ENCODE measurements at places on chromosomes 13 and 19.
A peak's percentile ranks its signal among the peaks of the same experiment; 100 is the strongest.

GRCh38 chr13:111184458-111185401 is 69.6 kb downstream of the ARHGEF7 start:
- DNase-seq: no peak

- no peak for DNase-seq
Observed at GRCh38 chr13:100600915-100601314, 12.3 kb upstream of the GGACT start.

DNA sequence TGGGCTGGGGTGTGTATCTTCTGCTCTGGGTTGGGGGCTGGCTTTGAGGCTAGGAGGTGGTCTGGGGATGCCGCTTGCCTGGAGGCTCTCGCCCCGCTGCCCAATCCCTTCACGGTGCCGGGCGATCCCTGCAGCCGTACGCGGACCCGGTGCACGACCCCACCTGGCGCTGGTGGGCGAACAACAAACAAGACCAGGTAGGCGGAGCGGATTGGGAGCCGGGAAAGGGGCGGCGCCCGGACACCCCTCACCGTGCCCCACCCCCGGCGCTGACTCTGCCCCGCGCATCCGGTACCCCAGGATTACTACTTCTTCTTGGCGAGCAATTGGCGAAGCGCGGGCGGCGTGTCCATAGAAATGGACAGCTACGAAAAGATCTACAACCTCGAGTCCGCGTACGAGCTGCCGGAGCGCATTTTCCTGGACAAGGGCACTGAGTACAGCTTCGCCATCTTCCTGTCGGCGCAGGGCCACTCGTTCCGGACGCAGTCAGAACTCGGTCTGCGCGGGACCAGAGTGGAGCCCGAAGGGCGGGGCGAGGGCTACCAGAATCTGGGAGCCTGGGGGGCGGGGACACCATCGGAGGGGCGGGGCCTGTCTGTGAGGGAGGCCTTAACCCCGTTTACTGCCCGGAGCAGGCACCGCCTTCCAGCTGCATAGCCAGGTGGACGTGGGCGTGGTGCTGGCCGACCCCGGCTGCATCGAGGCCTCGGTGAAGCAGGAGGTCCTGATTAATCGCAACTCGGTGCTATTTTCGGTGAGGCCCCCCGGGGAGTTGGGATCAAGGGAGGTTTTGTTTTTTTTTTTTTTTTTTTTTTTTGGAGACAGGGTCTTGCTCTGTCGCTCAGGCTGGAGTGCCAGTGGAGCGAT is 12.1 kb upstream of the PSMD8 start:
- DNase-seq: no peak

GRCh38 chr13:42417626-42418025 is 145.7 kb downstream of the AKAP11 start:
- no peak for DNase-seq

GRCh38 chr13:29509999-29510589 is 85.4 kb downstream of the SLC7A1 start:
- no peak for DNase-seq

- no peak for DNase-seq
Observed at GRCh38 chr19:8500158-8500557, 2.3 kb downstream of the PRAM1 start.

DNA sequence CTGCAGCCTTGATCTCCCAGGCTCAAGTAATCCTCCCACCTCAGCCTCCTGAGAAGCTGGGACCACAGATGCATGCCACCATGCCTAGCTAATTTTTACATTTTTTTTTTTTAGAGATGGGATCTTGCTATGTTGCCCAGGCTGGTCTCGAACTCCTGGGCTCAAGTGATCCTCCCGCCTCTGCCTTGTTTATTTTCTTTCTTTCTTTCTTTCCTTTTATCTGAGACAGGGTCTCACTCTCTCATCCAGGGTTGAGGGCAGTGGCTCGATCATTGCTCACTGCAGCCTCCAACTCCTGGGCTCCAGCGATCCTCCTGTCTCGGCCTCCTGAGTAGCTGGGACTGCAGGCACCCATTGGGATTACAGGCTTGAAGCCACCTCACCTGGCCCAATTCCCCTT is 3.8 kb upstream of the GNG7 start:
- DNase-seq: no peak

DNA sequence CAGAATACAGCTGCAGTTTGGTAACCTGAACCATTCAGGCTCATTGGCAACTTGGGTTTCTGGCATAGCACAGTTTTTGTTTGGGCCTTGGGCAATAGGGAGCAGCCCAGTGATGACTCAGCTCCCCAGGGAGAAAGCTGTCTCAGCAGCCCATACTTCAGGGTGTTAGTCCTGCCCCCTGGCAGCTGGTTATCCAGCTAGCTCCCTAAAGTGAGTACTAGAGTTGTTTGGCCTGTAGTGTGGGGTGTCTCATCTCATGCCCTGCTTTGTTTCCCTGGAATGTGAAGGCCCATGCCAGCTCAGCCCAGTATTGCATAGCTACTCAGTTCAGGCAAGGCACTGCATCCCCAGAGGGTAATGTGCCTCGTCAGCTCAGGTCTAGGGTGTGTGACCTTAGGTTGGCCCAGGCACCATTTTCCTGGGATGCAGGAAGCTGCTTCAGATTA is 18.2 kb upstream of the ZNF543 start:
- DNase-seq: peak; percentile 60

DNA sequence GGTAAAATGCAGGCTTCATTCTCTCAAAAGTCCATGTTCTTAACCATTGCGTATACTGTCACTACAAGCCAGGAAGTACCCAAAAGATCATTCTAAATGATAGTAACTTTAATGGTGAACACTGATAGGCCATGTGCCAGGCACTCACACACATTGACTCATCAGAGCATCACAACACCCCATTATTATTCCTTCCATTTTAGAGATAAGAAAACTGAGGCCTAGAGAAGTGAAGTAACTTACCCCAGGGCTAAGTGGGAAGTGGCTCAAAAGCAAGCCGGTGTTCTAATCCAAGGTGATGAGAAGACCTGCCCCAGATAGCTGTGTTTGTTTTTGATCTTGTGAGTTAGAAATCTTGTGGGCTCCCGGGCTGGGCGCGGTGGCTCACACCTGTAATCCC is 1.4 kb upstream of the PHLDB3 start:
- DNase-seq: no peak

- DNase-seq: no peak
Observed at GRCh38 chr13:29963089-29963488, 112.7 kb upstream of the UBL3 start.

- DNase-seq: no peak
Observed at GRCh38 chr13:45928843-45929242, 77.3 kb upstream of the SIAH3 start.

GRCh38 chr13:20128459-20128931 is 32.4 kb downstream of the GJA3 start:
- DNase-seq: no peak

GRCh38 chr13:35531526-35531925 is 55.0 kb upstream of the MAB21L1 start:
- no peak for DNase-seq

- DNase-seq: no peak
Observed at GRCh38 chr13:78655906-78656305, 3.0 kb downstream of the OBI1 start.

DNA sequence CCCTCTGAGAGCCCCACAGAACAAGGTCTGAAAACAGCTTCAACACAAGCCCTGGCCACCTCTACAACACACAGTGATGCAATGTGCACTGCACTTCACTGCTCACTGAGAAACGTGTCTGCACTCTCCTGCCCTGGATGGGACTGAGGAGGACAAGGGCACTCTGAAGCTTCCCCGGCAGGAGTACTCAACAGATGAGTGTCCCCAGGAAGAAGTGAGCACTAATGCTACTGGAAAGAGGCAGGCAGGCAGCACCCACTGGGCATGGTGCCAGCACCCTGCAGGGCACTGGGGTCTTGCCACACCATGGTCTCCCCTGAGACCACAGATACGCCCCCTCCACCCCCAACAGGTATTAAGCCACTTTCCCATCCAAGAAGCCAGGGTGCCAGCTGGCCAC is 17.7 kb upstream of the SLC35E1 start:
- no peak for DNase-seq

DNA sequence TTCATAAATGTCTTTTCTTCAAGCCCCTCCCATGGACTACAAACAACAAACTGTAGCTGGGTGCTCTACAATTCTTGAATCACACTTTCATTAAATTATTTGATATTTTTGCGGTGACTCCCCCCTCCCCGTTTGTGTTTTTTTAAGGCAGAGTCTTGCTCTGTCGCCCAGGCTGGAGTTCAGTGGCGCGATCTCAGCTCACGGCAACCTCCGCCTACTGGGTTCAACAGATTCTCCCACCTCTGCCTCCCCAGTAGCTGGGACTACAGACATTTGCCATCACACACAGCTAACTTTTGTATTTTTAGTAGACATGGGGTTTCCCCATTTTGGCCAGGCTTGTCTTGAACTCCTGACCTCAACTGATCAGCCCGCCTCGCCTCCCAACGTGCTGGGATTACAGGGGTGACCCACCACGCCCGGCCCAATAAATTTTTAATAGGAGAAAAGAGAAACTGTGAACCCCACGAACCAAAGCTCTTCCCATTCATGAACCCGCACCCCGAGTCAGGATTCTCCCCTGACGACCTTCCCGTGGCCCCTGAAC is 703 bp downstream of the ZNF506 start:
- no peak for DNase-seq
